ENCODE measurements at places on chromosomes 3 and 15.

DNA sequence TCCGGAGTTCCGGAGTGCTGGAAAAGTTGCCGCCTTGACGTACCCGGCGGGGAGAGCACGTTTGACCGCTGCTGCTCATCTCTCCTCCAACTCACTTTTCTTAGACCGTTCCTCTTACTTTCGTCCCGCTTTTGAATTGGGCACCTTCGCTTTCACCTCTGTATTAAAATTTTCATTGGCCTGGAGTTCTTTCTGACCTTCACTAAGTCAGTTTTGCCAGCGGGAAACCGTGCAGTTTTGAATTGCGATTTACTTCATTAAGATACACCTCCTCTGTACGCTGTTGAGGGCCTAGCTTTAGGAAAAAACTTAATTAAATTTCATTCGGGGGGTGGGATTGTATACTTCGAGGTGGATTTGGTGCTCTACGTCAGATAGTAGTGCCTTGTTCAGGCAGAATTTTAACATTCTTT is 1.3 kb downstream of the GMPS start:
- DNase-seq: no peak

- DNase-seq: no peak
Measured at GRCh38 chr3:155019575-155019974, 60.5 kb upstream of the MME start.

GRCh38 chr3:5006755-5007202 is 27.5 kb downstream of the BHLHE40 start:
- no peak for DNase-seq

DNA sequence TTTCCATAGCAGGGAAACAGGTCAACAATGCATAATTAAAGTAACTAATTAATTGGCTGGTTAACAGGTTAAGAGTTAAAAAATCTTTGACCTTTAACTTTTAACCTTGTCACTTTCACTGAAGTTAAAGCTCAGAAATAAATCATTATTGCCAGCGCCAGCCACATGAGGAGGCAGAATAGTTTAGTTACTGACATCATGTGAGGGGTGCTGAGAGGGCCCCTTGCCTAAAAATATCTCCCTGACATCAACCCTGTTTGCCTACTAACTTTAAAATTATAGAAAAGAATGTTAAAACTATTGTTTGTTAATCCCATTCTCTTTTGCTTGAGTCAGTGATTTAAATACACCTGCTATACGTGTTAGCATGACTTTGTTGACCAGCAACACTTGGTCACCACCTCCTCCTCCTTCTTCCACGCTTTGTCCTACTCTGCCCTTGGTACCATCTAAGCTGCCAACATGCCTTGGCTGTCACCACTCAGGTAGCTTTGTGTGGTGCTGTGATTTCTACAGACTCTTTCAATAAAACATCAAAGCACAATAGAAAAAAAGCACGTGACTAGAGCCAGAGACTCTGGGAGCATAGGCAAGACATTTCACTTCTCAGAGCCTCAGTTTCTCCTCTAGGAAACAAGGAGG is 2.7 kb downstream of the FBXO40 start:
- no peak for DNase-seq

- DNase-seq: no peak
Measured at GRCh38 chr3:194953291-194953690, 267.6 kb downstream of the FAM43A start.

DNA sequence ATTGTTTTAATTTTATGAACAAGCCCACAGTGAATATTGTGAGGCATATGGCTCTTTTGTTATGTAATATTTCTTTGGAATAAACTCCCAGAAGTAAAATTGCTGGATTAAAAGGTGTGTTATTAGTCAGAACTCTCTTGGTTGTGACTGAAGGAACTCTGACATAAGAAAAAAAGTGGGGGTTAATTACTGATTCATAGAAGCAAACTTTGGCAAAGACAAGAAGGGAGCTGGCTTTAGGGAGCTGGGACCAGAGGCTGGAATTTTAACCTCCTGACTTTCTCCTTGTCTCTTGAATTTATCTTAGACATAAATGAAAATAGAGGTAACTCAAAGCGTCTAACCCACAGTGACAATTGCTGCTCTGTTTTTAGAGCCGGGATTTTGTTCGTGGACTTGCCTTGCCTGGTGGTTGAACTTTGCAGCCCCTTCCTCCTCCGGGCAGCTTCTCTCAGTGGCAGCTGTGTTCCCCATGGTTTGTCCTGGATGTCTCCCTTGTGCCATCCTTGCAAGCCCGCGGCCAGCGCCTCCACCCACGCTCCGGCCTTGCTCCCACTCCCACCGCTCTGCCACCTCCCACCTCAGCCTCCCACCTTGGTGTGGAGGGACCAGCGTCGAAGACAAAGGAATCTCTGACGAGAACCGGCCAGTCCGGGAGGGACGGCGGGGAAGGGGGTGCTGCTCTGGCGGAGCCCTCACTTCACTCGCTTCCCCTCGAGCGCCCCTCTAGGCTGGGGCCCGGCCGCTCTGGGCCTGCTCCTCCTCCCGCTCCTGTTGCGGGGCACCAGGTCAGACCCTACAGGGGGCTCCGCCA is 28.0 kb downstream of the ARHGAP31 start:
- DNase-seq: no peak

- no peak for DNase-seq
Measured at GRCh38 chr3:48077815-48078214, 61.6 kb upstream of the MAP4 start.

DNA sequence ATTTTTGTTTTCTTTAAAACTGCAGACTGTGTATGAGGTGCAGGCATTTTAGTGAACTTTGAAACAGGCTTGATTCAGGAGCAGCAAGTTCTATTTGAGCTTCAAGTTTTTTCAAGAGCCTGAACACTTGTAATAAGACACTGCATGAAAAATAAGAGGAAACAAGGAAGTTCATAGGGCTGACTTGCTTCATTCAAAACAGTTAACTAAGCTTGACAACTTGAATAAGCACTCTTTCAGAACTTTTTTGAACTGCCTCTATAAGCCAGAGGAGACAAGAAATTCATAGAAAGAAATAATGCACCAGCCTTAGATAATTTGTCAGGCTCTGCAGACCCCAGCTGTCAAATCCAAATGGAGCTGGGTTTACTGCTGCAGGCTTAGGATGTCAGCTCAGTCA is 130.2 kb downstream of the SSR3 start:
- DNase-seq: no peak

All from hematopoietic multipotent progenitor cell treated with erythropoietin and hydrocortisone succinate and interleukin-3 and kit ligand, for 15 days (in vitro differentiated cells).